Activated CD4-positive, alpha-beta memory T cell treated with anti-CD3 and anti-CD28 coated beads for 36 hours (primary cell): ENCODE measurements at places on chromosomes 6 and 20.

DNA sequence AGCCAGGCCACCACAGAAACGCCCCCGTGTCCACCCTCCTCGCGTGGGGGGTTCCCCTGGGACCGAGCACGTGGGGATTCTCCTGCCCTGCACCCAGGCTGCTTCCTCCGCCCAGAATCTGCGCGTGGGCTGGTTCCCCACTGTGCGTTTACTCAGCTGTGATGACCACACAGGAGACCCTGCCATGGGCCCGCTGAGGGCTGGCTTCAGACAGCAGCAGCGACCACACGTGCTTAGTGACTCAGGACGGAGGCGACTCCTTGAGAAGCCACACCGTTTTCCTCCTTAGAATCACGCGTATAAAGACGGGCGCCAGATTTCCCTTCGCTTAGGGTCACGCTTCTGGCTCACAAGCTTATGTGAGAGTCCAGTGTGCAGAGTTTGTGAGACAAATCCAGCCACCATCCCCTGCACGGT lies 63.9 kb upstream of the PDE10A start:
- DNase-seq, result no peak

DNA sequence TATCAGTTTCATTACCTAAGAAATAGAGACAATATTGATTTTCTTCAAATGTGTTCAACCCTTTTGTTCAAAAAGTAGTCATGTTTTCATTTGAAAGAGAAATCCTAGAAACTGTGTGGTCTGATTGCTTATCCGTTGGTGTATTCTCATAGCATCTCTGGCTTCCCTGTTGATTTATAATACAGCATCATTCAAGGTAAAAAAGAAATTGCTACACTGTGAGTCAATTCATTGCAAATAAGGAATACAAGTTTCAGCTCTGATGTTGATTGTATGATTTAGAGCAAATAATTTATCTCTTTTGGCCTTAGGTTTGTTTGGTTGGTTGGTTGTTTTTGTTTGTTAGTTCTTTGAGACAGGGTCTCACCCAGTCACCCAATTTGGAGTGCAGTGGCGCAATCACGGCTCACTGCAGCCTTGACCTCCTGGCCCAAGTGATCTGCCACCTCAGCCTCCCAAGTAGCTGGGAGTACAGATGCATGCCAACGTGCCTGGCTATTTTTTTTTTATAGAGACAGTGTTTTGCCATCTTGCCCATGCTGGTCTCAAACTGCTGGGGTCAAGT lies 185.5 kb upstream of the TNFAIP3 start:
- DNase-seq, result no peak

GRCh38 chr20:34717230-34718095 lies 13.3 kb downstream of the TP53INP2 start:
- DNase-seq, result no peak

DNA sequence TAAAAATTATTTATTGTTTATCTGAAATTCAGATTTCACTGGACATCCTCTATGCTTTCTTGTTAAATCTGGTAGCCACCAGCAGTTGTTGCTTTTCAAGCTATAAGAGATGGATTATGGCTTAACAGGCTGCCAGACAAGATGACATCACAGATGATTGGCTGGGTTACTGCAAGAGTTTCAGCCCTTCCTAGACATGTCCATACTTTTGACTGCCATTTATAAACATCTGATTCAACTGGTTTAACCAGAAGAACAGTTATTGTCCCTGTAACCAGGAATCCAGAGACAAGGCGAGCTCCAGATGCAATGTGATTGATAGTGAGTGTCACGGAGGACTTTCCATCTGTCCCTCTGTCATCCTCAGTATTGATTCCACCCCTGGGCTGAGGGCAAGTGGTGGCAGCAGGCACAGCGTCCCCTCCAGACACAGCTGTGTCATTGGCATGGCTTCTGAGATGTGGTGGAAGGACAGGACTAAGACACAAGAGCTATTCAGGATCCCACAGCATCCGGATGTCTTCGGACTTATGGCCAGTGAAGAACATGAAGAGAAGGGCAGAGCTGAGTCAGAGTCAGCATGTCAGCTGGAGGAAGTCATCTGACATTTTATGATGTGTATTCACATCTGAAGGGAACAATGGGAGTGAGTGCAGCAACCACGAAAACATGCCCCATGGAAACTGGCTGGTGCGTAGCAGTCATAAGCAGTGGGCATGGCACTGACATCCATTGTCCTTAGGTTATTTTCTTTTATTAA lies 284.5 kb upstream of the CDYL start:
- no peak for DNase-seq

GRCh38 chr6:46610862-46611553 lies 41.6 kb downstream of the CYP39A1 start:
- no peak for DNase-seq

DNA sequence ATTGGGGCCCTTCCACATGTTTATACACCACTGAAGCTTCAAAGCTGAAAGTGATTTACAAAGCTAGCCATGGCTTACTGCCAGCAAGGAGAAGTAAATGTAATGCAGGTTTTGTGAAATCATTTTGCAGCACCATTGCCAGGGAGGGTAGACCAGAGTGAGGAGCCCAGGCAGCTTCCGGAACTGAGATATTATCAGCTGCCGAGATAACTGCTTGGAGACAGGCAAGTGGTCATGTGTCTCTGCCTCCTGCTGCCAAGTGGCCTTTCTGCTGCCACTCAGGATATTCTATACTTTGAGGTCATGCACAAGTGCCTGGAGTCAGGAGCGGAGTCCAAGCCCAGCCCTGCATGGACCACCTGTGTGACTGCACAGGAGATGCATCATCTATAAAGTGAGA lies 160.2 kb downstream of the SYNDIG1 start:
- no peak for DNase-seq

DNA sequence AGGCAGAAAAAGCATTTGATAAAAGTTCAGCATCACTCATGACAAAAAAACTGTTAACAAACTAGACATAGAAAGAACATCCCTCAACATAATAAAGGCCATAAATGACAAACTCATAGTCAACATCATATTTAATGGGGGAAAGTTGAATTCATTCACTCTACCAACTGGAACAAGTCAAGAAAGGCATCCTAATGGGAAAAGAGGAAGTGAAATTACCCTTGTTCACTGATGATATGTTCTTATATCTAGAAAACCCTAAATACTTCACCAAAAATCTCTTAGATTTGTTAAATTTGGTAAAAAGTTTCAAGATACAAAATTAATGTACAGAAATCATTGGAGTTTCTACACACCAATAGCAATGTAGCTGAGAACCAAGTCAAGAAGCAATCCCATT lies 48.9 kb downstream of the GGTLC1 start:
- no peak for DNase-seq

GRCh38 chr6:24775520-24776058 lies 852 bp downstream of the GMNN start:
- DNase-seq, result peak; percentile 65

DNA sequence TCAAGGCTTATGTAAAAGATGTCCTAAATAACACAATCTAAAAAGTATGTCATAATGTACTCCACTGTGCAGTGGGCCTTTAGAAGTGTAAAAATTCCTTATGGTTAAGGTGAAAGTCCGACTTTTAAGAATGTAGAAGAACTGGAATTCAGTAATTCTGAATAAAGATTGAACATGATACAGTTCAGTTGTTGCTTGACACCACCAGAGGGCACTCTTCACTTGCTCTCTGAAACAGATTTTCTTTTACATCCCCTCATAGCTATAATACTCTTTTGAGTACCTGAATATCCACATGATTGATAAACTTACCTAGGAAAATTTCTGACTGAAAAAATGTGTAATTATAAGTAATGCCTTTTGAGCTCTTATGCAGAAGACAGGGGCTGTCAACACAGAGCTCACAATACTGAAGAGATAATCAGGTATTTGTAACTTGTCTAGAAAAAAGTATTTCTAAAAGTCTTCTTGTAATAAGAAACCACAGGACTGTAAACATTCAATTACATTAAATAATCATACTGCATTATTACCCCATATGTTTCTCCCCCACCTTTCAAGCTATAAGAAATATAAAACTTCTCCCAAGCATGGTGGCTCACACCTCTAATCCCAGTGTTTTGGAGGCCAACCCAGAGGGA lies 92.1 kb downstream of the POPDC3 start:
- DNase-seq, result no peak

GRCh38 chr6:143110996-143111395 lies 50.3 kb downstream of the AIG1 start:
- no peak for DNase-seq

DNA sequence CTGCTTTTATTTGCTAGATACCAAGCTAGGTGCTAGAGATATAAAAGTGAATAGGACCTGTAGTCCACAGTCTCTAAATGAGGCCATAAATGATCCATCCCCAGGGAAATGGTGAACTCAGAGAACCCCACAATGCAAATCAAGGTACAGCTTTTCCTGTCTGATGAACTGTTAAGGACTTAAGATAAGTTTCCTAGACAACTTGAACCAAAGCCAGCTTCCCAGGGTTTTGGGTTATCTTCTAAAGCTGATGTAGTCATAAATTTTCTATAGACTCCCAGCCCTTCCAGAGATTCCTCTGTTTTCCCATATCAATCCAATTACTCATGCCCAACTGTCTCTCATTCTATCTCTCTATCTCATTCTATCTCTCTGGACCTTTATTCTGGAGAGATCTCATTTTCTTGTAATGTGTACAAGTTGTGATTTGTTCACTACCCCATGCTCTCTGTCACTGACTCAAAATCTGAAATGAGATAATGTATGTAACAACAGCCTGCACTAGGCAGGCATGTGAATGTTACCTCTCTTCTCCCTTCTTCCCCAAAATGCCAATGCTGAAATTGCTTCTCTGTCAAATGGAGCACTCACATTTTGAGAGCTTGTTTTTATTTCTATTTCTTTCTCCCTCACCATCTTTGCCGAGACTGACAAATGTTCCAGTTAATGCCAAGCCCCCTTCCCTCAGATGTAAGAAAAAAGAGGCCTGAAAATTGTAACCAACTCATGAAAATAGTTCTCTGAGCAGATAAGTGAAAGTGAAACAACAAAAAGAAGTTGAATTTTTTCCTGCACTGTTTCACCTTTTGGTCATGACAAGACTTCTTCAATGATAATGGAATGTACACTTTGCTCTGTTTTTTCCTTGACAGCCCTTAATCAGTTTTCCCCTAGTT lies 279.9 kb downstream of the SLC35F1 start:
- DNase-seq, result no peak

DNA sequence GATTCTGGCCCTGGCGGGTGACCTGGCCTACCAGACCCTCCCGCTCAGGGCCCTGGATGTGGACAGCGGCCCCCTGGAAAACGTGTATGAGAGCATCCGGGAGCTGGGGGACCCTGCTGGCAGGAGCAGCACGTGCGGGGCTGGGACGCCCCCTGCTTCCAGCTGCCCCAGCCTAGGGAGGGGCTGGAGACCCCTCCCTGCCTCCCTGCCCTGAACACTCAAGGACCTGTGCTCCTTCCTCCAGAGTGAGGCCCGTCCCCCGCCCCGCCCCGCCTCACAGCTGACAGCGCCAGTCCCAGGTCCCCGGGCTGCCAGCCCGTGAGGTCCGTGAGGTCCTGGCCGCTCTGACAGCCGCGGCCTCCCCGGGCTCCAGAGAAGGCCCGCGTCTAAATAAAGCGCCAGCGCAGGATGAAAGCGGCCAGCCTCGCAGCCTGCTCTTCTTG lies 868 bp upstream of the SLC2A4RG start:
- DNase-seq, result peak; percentile 65

- DNase-seq, result no peak
These were observed 2.1 kb downstream of the CDSN start for GRCh38 chr6:31118178-31118577.

DNA sequence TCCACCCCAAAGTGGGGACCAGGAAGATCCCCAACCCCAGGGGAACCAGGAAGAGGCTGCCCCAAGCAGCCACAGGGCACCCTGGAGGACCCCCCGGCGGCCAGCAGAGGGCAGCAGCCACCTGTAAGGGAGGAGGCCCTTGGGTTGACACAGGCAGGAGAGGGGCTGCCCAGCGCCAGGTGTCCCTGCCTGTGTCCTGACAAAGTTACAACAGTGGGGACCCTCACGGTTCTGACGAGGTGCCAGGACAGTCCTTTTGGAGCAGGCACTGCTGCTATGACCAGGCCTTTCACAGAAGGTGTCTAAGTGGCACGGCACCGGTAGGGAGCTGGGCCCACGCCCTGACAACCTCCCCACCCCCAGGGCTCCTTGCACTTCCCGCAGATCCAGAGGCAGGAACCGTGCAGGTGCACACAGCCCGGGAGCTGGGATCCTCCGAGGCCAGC lies 176.7 kb downstream of the BMP7 start:
- DNase-seq, result peak; percentile 76

- DNase-seq, result no peak
These were observed 163.9 kb upstream of the ZNF217 start for GRCh38 chr20:53757472-53757913.

- DNase-seq, result no peak
These were observed 1.9 kb downstream of the ID1 start for GRCh38 chr20:31606804-31607639.

DNA sequence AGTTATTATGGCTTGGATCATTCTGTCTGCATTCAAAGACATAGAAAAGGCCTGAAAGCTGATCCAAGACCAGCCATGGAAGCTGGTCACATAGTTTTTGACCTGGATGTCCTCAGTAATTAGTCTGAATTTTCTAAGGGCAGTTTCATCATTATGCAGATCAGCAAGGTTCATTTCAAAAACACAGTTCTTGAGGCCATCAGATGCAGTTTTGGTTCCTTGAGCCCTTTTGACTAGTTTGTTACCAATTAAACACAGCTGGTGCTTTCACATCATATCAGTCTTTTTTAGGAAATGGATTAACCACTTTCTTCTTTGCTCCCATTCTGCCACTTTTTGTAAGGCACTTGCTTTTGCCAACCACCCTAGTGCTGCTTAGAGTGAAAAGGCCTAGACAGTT lies 129.4 kb downstream of the NCOA3 start:
- no peak for DNase-seq

DNA sequence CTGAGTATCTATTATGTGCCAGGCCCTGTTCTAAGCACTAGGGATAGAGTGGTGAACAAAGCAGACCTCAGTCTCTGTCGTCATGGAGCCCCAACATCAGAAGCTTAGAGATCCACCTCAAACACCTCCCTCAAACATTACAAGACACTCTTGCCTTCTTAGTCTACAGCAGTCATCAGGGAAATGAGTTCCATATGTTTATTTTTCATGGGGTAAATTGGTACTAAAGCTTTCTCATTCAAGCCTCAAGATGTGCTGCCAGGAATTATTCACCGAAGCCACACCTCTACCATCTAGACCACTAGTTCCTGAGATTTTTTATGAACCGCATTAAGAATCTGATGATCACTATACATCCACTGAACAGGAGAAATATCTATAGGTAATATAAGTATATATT lies 59.0 kb upstream of the TFB1M start:
- DNase-seq, result no peak

- no peak for DNase-seq
These were observed 68.3 kb upstream of the BTBD3 start for GRCh38 chr20:11849270-11849915.

- no peak for DNase-seq
These were observed 82.2 kb downstream of the SOD2 start for GRCh38 chr6:159610881-159611280.

GRCh38 chr6:51120016-51120415 lies 301.3 kb downstream of the TFAP2B start:
- DNase-seq, result no peak

DNA sequence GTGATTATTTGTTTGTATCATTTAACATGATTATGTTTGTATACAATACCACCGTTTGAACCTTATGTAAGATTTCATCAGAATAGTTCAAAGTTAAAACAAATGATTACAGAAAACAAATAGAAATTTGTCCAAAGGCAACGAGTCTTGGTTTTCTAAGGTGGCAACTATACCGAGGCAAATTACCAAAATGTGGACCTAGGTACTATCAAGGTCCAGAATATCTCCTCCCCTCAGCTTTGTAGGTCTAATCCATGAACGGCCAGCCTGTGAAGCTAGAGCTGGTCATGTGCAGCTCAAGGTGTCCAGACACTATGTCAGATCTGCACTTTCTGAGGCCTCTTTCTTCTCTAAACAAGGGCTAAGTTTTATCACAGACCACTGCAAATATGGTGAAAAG lies 151.7 kb upstream of the BEND3 start:
- no peak for DNase-seq
